ENCODE measurements at places on chromosomes 1 and 21.

GRCh38 chr1:203169770-203170520 lies 5.7 kb downstream of the MYBPH start:
- no peaks in the 10 kb centered on the region for H3K4me1 ChIP-seq
- no peak for DNase-seq
- no peaks in the 10 kb centered on the region for H3K27me3 ChIP-seq
- H3K36me3 ChIP-seq, result no peaks in the 10 kb centered on the region

DNA sequence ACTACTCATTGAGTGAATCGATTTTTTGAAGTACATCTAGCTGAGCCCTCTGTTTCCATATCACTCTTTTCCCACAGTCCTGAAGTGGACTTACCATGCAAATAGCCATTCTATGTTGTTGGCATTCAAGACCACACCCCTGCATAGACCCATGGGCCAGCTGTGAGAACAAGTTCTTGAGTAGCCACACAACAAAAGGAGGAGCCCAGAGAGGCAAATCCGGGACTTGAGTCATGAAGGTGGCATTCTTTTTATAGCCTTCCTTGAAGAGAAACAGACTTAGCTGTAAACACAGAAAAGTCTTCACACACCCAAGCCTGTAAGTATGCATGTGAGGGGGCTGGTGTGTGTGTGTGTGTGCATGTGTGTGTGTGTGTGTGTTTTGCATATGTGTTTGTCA lies 13.8 kb upstream of the SPRR5 start:
- no peaks in the 10 kb centered on the region for H3K4me1 ChIP-seq
- no peaks in the 10 kb centered on the region for H3K27me3 ChIP-seq
- DNase-seq, result no peak
- no peak overlapping the region for H3K27ac ChIP-seq
- H3K4me3 ChIP-seq, result no peak overlapping the region

- no peak overlapping the region for H3K4me3 ChIP-seq
- H3K4me1 ChIP-seq, result no peaks in the 10 kb centered on the region
- H3K36me3 ChIP-seq, result no peaks in the 10 kb centered on the region
- DNase-seq, result no peak
These were observed 865 bp upstream of the AMY2A start for GRCh38 chr1:103616362-103616761.

DNA sequence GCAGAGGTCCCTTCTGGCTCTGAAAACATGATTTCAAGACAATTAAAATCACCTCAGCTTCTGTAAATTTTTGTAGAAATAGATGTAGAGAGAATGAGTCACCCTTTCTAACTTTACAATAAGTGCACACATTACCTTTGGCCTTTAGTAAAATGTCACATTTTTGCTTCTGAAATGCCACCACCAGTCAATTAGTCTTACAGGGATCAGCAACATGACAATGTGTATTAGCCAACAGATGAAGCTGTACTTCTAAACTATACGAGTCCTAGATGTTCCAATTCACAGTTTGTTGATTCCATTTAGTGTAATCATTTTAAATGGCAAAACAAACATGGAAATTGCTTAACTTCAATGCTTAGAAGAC lies 23.1 kb downstream of the C21orf91 start:
- peaks cover 32% of the 10 kb centered on the region for H3K36me3 ChIP-seq

- H3K4me3 ChIP-seq, result no peak overlapping the region
- no peaks in the 10 kb centered on the region for H3K27me3 ChIP-seq
- no peak overlapping the region for H3K27ac ChIP-seq
- no peaks in the 10 kb centered on the region for H3K4me1 ChIP-seq
- peaks cover 3% of the 10 kb centered on the region for H3K36me3 ChIP-seq
These were observed 67.6 kb downstream of the SIM2 start for GRCh38 chr21:36766511-36766910.
